ENCODE measurements at places on chromosomes 5 and 9.

DNA sequence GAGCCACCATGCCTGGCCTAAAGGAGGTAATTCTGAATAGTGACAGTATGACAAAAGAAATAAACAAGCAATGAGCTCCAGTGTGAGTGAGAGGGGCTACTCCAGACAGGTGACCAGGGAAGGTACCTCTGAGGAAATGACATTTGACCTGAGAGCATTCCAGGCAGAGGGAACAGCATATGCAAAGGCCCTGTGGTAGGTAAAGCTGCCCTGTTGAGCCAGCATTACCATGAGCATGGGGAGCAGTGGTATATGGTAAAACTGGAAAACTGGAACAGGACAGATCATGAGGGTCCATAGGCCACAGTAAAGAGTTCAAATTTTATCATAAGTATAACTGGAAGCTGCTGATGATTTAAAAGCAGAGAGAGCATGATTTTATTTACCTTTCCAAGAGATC lies 6.0 kb upstream of the SFXN1 start:
- DNase-seq: no peak

GRCh38 chr5:149140197-149141002 lies 893 bp upstream of the ABLIM3 start:
- DNase-seq: no peak

GRCh38 chr5:91114658-91115057 lies 268.5 kb downstream of the ARRDC3 start:
- no peak for DNase-seq

DNA sequence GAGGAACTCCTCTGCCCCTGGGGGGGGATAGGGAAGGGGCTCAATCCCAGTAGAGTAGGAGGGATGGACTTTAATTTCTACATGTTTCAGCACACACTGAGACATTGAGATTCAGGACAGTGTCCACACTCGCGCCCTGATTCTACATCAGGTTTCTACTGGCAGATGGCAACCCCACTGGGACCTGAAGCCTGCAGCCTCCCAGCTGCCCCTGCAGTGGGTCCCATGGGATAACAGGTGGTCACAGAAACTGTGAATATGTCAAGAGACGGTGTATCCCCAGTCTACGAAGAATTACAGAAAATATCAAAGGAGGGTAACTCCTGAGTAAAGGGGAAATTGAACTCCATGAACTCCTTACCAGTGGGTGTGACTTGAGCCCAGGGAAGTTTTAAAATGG lies 2.4 kb upstream of the TERT start:
- DNase-seq: no peak

- no peak for DNase-seq
Observed at GRCh38 chr5:69308046-69308553, 24.5 kb downstream of the CCDC125 start.

GRCh38 chr5:96075579-96076289 lies 114.1 kb upstream of the ELL2 start:
- no peak for DNase-seq

DNA sequence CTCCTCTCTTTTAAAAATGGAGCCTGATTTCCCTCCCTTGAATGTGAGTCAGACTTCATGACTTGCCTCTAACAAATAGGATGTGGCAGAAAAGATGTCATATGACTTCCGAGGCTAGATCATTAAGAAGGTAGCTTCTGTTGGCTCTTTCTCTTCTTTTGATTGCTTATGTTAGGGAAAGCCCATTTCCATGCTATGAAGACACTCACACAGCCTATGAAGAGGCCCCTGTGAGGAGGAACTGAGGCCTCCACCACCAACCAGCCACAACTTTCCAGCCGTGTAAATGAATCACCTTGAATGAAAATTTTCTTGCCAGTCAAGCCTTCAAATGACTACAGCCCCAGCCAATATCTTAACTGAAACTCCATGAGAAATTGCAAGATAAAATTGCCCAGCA lies 413.4 kb downstream of the TMEM38B start:
- no peak for DNase-seq

DNA sequence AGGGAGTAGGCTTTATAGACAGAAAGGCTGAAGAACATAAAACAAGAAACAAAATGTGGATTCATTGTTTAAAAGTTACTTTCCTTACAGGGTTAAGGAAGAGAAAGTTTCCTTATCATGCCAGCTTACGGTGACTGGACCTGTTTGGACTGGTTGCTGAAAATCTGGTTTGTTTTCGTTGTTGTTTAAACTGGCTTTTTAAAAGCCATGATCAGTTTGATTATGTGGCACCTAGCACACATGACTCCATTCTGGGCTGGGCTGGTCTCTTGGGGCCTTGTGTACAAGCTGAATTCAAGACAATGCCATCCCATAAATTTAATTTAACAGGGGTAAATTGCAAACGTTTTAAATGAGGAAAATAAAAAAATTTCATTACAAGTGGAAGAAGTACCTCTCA lies 18.4 kb upstream of the ZNF474 start:
- no peak for DNase-seq

DNA sequence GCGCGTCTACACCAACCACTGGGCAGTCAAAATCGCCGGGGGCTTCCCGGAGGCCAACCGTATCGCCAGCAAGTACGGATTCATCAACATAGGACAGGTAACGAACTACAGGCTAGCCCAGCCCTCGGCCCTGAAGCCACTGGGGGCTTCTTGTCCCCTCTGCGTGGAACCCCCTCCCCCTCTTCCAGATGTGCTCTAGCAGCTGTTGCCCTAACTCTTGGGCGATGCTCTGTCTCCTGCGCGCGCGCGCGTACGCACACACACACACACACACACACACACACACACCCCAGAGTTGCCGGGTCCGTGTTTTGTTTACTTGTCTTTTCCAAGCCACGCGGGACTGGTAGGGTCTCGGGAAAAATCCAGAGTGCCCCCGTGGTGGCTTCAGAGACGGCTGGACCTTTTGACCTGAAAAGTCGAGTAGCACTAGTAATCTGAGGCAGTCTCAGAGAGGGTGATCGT lies 836 bp downstream of the PCSK5 start:
- DNase-seq: no peak

GRCh38 chr9:79233542-79233941 lies 338.2 kb upstream of the TLE4 start:
- DNase-seq: no peak

DNA sequence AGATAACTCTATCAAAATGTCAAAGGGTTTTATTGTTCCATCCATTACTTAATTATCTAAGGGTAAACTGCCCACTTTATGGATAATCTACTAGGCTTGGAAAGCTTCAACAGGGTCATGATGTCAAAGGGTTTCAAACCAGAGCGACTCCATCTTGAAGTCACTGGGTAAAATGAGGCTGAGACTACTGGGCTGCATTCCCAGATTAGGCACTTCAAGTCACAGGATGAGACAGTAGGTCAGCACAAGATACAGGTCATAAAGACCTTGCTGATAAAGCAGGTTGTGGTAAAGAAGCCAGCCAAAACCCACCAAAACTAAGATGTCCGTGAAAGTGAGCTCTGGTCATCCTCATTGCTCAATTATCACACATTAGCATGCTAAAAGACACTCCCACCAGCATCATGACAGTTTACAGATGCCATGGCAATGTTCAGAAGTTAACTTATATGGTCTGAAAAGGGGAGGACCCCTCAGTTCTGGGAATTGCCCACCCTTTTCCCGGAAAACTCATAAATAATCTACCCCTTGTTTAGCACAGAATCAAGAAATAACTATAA lies 138.6 kb downstream of the GNAQ start:
- DNase-seq: no peak

DNA sequence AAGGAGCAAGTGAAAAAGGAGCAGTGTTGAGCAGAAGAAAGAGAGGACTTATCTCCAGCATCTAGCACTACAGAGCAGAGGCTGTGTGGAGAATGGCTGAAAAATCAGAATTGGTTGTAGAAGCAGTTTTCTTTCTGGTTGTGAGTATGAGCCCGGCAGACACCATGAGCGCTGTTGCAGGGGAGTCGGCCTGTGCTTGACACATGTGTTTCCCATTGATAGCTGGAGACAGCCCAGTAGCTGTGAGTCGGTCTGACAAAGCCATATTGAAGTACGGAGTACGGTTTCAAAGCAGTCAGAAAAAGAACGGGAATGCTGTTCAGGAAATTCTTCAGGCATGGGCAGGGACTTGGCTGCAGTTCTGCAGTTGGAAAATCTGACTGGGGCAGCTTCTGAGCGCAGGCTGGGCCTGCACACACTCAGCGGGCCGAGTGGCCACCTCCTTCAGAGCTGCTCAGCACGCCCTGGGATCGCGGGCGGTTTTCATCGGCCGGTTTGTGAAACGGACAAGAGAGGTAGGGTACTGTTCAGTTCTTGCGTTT lies at the start of gene SGCD:
TSS of gene SGCD (plus strand) at position 447 of the 542 bp plus-strand sequence.
- DNase-seq: no peak

DNA sequence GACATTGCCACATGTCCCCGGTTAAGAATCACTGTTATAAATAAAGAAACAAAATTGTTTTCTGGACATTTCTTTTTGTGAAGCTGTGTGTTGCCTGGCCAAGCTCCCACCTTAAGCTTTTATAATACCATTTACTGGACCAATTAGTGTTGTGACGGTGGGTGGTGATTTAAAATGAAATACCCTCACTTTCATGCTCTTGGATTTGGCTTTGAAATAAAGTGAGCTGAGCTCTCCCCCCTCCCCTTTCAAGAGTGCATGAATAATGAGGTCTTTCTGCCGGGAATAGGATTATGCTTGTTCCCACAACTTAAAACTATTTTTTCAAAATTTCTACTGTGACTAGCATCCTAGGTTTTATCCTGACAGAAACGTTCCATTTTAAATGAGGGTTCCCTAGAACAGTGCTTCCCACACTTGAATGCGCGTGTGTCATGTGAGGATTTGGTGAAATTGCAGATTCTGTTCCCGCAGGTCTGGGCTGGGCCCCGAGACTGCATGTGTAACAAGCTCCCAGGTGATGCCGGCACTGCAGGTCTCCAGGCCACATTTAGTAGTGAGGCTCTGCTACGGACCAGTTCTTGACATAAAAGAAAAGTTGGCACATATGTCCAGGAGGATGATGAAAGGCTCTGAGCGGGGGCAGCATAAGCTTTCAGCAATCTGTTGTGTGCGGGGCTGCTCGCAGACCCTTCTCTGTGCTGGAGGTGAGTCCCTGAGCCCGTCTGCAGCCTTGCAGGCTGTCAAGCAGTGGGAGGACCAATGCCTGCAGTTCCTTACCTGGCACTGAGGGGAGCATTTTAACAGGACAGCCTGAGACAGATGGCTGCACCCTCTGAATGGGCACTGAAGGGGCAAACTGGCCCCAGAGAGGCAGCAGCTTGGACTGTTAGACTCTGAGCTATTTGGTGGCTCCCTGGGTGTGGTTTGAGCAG lies 24.4 kb downstream of the IQGAP2 start:
- DNase-seq: no peak

- no peak for DNase-seq
Observed at GRCh38 chr5:170491479-170491878, 12.3 kb upstream of the KCNIP1 start.

- no peak for DNase-seq
Observed at GRCh38 chr9:32992595-32993238, 8.7 kb downstream of the APTX start.

DNA sequence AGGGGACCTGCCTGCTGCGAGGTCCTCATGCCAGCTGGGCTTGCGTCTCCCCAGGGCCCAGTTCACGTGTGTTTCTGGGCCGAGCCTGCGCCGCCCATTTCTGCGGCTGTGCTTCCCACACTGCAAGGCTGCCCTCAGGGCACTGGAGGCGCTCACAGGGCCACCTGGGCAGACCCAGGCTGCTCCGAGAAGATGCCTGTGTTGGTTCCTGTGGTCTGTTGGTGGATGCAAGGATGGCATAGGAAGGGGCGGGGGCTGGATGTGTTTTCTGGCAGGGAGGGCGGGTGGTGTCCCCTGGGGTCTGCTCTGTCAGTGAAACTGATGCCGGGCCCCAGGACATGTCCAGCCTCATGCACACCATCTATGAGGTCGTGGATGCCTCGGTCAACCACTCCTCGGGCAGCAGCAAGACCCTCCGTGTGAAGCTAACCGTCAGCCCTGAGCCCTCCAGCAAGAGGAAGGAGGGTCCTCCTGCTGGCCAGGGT lies 25.9 kb downstream of the NKD2 start:
- no peak for DNase-seq

Measured in NCI-H510A treated with DMSO at 0.1 percent for 48 hours (cell line).